Posterior cingulate gyrus (tissue), 11 donors: ENCODE measurements at places on chromosomes 7 and 10.

DNA sequence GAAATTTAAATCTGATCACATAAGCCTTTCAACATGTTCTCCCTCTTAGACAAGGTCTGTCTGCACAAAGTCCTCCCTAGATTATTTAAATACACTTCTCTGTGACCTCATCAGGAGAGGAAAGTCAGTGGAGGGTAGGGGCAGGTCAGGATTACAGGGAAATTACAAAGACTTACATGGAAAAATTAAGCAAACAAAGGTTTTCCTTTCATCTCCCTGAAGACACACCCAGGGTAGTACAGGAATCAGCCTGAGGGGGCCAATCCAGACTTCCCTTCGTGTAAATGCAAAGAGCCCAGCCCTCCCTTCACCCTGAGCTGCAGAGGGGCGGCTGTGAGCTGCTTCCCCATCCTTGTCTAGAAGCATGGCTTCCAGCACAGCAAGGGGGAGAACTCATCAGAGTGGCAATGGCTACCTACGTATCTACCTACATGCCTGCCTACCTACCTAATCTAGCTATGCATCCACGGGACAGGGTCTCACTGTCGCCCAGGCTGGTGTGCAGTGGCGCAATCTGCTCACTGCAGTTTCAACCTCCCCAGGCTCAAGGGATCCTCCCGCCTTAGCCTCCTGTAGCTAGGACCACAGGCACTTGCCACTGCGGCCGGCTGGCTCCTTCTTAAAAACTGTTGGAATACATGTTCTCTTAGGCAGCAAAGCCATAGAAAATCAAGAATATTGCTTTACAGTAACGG, 33.2 kb downstream of the PITRM1 start:
- DNase-seq: no peak

GRCh38 chr10:21022821-21023220, 125.7 kb upstream of the NEBL start:
- no peak for DNase-seq

DNA sequence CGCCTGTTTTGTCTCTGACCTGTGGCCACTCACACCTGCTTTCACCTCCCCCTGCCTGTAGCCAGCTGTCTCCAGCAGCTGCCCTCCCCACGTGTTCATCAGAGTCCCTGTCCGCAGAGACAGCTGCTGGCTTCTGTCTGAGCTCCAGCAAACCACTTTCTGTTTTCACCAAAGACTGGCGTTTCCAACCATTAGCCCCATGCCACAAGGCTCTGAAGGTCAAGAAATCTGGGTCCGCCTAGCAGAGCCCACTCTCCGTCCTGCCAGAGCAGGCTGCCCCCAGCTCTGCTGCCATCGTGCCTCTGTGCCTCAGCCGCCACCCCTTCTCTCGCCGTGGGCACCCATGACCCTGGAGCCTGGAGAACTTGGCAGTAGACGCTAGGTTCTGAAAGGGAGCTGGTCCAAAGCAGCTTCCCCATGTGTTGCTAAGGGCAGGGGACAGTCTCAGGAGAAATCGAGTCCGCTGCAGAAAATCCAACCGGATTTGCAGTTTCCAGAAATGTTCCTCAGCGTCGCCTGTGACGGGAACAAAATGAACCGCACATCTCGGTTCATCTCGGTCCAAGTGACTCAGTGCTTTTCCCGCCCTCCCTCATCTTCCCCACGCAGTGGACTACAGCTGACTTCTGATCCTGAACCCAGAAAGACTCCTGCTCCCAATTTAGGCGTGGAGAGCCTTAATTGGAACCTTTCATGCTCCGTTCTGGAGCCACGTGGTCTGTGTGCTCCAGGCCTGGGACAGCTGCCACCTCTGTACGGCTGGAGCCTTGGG, 28.0 kb downstream of the TMEM120A start:
- no peak for DNase-seq

GRCh38 chr7:151134743-151135524, 32.6 kb downstream of the GBX1 start:
- no peak for DNase-seq

- no peak for DNase-seq
These were observed 68.3 kb downstream of the MINDY3 start for GRCh38 chr10:15791816-15792524.

DNA sequence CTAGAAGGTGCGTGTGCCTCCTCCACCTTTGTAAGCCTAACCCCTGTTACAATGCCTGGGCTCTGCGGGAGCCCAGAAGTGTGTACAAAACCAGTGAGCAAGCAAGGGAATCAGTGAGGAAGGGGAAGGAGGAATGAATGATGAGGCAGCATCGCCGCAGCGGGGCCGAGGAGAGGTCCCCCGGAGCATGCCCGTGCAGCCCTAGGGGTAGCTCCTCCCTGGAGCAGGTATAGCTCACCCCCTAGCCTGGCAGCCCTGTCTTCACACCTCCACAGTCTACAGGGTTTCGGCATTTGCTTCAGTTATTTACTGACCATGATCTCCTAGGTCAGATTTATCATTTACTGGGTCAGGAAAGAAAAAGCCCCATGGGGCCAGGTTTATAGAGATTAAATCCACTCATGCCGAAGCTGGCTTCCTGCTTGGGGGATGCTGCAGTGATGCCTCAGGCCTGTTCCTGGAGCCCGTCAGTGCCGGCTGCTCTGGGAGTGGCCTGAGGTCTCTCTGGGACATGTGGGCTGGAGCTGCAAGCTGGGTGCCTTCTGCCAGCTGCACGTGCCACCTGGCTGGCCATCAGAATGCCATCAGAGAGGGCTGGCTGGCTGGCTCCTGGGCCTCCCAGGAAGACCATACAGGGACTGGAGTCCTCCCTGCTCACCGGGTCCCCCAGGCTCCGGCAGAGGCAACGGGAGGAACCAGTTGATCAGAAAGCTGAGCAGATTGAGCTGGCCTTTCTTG, 138.9 kb downstream of the GRK5 start:
- DNase-seq: no peak

DNA sequence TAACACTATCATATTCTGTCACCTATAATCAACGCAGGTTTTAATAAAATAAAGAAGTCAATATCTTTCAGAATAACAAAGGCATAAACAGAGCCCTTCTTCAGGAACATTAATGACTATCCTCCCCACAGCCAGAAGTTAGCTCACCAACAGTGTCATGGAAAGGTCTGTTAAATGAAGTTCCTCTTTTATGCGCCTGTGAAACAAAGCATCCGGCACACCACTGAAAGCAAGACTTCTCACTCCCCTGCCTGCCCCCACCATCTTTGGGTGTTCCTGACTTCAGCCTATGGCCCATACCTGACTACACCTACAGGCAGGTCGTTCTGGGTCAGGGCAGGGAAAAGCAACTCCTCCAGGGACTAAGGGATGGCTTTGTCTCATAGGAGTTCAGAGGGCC, 205.4 kb downstream of the FANK1 start:
- DNase-seq: no peak

DNA sequence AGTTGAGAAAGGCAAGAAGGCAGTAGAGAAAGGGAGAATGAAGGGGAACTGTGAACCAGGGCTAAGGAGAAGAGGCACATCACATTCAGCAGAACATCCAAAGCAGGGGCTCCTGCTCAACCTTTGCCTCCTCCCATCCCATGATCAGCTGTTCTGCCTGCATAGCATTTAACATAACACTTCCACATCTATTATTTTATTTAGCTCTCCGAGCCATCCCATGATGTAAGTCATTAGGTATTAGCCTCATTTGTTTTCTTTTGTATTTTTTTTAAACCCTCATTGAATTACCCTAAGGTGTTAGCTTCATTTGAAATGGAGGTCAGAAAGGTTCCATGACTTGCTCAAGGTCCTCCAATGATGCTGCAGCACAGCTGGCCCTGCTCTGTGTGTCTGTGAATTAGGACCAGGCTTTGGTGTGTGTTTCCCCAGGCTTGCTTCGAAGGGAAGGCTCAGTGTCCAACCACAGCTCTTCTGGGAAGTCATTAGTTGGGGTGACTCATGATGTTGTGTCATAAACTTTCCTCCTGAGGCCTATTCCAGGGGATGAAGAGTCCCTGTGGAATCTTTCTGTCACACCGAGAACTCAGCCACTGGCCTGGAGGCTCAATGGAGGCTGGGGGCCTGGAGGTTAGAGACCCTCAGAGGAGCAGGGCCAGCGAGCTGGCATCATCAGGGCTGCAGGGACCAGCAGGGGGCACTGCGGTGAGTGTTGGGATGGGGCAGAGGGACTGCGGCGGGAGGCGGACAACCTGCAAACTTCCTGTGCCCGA, 16.5 kb downstream of the NPFFR1 start:
- no peak for DNase-seq

GRCh38 chr7:55366461-55367070, 1.4 kb downstream of the LANCL2 start:
- DNase-seq: no peak
